ENCODE measurements at places on chromosomes 3 and 15. TPM values are rescaled to one million over a fixed set of nuclear protein-coding genes. Genes with fewer than 3 reads are reported as not detected.
A peak's percentile ranks its signal among the peaks of the same experiment; 100 is the strongest.

LCTL gene
- not detected for total RNA-seq

DNA sequence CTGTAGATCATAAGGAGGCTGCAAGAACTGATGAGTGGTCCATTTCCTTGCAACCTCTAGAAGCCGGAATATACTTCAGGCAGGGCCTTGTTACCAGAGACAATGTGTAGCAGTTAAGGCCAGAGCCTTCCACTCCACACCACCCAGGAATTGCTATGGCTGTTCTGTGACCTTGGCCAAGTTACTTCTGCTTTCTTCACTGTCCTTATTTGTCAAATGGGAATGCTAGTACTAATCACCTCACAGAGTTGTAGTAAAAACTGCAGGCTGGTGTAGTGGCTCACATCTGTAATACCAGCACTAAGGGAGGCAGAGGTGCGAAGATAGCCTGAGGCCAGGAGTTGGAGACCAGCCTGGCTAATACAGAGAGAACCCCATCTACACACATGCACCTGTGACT, 28.7 kb upstream of the RPN1 start:
- DNase-seq, result no peak

DNA sequence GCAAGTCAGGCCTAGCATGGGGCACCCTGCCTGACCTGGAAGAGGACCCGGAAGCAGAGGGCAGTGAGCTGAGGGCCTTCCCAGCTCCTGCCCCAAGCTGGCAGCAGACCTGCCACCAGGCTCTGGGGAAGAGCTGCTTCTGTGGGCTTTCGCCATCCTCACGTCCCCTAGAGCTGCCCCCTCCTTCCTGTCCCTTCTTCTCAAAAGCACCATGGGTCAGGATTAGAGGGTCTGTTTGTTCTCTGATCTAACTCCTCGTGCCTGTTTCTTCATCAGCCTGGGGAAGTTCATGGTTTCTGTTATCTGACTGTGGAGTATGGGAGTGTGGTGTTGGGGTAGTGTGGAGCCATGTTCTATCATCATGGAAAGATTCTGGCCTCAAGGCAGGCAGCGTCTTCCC, 58.4 kb upstream of the POLG start:
- DNase-seq, result no peak

CACNA1D gene
- 10.1 TPM for total RNA-seq

DNA sequence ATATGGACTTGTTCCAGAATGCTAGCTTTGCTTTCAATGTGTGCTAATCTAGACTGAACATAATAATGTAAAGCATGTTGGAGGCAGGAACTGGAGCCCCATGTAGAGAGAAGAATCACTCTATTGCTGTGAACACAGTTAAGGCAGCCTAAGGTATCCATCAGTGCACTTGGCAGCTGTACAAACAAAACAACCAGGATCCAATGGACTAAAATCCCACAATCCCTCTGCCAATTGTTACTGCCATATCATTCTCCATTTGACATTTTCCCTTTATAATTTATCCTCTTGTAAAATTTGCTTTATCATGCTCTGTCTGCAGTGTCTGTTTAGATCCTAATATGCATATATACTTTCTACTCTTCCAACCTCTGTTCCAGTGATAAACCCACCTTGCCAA, 756.8 kb upstream of the LMCD1 start:
- no peak for DNase-seq

GRCh38 chr3:124779751-124780191, 49.5 kb downstream of the UMPS start:
- no peak for DNase-seq

- DNase-seq, result no peak
Measured at GRCh38 chr3:190618330-190619030, 104.6 kb downstream of the IL1RAP start.

- DNase-seq, result peak; percentile 11
Measured at GRCh38 chr3:131217296-131217741, 164.3 kb upstream of the NUDT16 start.

C3orf85 gene
- total RNA-seq, result not detected

ACKR2 gene
- 2.2 TPM for total RNA-seq

GRCh38 chr3:127566833-127567232, 23.7 kb downstream of the TPRA1 start:
- no peak for DNase-seq

NAALADL2 gene
- total RNA-seq, result 76.0 TPM

DNA sequence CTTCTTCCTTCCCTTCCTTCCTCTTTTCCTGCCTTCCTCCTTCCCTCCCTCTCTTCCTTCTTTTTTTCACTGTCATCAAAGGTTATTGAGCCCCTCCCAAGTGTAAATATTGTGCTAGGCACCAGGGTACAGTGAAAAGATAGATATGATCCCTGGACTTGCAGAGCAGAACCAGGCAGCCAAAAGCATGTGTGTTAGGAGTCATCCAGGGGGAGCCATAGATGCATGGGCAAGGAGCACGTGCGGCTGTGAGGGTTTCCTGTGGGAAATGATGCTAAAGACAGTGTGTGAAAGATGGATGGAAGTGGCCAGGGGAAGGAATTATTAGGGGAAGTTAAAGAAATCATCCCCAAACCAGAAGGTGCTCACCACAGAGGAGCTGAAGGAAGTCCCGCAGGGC, 65.2 kb downstream of the NR2F2 start:
- DNase-seq, result no peak

Data from tongue (tissue), 3 donors.